MG63 (cell line): ENCODE measurements at places on chromosomes 1 and 21. TPM values are rescaled to one million over a fixed set of nuclear protein-coding genes. Genes with fewer than 3 reads are reported as not detected.

GRCh38 chr1:100851726-100852125 is 42.9 kb downstream of the EXTL2 start:
- no peak for DNase-seq

DNA sequence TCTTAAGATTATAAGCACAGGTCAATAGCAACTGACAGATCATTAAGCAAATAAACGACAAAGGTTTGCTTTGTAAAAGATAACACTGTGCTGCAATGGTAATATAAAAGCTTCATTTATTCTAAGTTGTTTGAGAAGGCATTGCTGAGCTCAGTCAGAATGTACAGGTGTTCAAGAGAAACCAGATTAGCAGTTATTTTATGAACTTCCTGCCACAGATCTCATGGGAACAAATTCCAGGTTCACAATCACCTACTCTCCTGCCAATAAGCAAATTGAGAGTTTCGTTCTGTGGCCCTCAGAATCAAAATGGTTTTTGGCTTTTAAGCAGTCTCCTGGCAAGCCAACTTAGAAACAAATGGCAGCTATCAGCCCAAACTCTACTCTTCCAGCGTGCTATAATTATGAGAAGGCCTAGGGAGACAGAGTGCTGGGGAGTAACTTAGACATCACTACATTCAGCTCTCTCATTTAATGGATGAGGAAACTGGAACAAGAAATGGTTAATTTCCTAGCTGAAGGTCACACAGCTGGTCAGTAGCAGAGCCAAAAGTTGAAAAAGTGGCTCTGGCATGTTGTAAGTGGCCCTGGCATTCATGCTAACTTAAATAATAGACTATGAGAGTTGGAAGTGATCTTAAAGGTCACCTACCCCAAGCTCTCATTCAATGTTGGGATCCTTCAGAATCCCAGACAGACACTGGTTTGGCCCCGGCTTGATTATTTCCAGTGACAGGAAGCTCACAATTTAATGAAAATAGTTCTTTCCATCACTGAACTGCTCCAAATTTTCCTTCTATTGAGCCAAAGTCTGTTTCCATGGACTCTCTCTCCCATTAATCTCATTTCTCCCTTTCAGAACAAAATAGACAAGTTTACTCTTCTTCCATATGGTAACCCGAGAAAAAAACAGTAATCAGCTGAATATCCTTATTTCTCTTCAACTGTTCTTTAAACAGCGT is 82.6 kb upstream of the EDEM3 start:
- DNase-seq, result no peak

- no peak for DNase-seq
Measured at GRCh38 chr1:216224233-216224632, 199.0 kb downstream of the USH2A start.

- DNase-seq, result no peak
Measured at GRCh38 chr21:37561941-37562919, 195.7 kb downstream of the DYRK1A start.

- DNase-seq, result peak; percentile 87
Measured at GRCh38 chr21:39312112-39313041, 1.1 kb downstream of the BRWD1 start.

GRCh38 chr1:87814573-87814972 is 485.9 kb downstream of the LMO4 start:
- DNase-seq, result peak; percentile 4

- no peak for DNase-seq
Measured at GRCh38 chr1:29865051-29865450, 628.7 kb downstream of the PTPRU start.

DNA sequence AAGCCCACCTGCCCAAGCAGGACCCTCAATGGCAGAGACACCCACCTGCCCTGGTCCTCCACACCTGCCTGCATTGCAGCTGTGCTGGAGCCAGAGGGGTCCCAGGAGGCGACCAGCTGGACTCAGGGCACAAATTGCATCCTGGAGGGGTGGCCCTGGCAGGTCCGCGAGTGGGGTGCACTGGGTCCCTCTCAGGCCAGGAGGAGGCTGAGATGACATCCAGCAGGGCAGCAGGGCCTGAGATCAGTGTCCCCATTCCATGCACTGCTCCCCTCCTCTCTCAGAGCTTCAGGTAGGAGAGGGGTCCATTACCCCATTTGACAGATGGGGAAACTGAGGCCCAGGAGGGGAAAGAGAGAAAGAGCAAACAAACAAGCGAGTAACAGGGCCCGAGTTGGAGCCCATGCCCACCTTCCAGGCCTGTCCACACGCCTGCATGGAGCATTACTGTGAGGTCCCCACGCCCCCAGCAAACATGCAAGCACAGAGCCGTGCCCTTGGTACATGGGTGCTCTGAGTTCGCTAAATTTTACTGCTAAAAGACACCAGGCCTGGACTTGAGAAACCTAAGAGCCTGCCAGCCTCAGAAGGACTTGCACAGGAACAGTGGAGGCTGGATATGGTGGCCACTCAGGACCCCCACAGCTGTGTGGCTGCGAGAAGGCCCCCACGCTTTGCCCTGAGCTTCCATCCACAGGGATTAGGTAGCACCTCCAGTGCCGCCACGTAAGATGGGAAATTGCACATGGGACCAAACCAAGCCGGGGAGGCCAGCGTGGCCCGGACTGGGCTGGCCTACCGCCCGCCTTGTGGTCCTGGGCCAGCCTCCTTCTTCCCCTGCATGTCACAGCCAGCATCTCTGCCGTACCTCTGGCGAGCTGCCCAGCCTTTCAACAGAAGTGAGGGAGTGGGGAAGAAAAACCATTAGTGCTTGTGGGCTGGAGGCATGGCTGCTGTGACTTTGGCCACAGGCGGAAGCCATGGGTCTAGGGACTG is 7.4 kb downstream of the WNT3A start:
- DNase-seq, result peak; percentile 65

DNA sequence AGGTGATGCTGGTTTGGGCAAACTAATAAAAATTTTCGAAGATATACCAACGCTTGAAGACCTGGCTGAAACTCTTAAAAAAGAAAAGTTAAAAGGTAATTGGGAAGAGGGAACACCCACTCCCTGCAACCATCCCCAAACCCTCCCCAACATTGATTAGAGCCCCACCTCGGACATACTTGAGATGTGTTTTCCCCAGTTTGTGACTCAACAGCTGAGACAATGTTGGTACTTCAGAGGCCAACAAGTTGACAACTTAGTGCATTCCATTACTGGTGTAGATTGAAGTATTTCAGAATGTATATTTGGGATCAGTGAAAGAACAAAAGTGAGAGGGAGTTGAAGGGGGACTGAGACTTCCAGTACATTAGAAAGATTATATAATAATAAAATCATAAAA is 5.1 kb downstream of the IFI16 start:
- DNase-seq, result no peak

GRCh38 chr21:20270365-20271055 is 727.7 kb upstream of the NCAM2 start:
- DNase-seq, result no peak

GRCh38 chr1:17631410-17631809 is 91.9 kb downstream of the ARHGEF10L start:
- no peak for DNase-seq

- no peak for DNase-seq
Measured at GRCh38 chr1:7120863-7121621, 335.8 kb downstream of the CAMTA1 start.

DNA sequence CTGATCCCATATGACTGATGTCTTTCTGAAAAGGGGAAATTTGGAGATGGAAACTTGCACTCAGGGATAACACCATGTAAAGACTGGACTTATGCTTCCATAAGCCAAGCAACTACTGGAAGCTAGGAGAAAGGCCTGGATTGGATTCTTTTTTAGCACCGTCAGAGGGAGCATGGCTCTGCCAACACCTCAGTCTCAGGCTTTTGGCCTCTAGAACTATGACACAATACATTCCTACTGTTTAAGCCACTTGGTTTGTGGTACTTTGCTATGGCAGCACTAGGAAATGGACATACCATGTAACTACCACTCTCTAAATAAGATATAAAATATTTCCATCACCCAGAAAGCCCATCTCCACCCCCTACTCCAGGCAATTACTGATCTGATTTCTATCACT is 139.7 kb downstream of the CYYR1 start:
- DNase-seq, result peak; percentile 3

DNA sequence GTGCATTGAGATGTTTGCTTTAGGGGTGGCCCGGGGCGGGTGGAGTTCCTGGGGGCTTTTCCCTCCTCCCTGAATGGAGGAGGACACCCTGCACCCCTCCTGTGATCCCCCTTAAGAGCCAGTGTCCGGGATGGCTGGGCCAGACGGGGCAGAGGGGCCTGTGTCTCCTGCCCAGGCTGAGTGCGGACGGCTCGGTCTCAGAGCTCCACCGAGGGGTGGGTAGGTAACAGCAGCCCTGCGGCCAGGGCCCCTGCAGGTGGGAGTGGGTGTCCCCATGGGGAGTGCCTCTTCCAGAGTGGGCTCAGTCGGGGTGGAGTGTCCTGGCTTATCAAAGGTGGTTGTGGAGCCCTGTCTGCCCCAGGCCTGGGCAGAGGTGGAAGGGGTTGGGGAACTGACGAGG is 23.1 kb downstream of the TP73 start:
- DNase-seq, result no peak

DNA sequence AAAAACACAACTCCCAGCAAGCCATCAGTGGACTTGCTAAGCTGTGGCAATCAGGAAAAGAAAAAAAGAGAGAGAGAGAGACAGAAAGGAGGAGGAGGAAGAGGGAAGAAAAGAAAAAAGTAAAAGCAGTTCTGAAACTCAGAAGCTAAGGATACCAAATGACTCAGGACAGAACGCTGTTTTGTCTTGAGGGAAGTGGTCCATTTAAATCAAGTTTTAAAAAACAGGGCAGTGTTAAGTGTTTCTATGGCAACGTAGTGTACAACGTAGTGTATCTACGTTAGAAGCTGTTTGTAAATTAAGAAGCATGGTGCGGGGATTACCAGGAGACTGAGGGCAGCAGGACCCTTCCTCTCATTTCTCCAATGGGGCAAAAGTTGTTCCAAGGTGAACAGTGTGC is 5.8 kb downstream of the ADORA3 start:
- DNase-seq, result no peak

DNA sequence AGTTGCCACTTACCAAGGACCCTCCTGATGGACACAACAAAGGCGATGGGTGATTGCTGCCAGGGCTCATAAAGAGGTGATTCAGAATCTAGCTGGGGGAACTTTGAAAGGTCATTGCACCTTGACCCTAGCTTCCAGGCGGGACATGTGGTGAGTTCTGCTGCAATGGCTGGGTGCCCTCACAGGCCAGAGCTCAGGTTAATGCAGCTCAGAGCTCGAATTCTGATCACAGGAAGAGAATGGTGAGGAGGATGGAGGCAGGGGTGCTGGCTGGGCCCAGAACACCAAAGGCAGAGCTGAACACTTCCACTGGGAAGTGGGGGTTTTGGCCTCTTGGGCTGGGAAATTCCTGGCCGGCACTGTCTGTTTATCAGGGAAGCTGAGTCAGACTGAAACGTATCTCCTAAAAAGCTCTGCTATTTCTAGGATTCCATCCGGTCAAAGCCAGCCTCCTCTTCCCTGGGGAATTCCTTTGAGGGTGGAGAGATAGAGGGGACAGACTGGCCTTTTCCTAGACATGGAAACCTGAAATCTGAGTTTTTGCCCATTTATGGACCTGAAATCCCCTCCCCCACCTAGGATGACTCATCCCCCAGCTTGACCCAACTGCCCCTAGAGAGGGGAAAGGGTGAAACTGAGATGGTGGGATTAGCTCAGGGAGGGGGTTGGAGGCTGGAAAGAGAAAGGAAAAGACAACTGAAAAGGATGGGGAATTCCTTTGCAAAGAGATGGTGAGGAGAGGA is 27.2 kb downstream of the NUAK2 start:
- peak; percentile 89 for DNase-seq

DNA sequence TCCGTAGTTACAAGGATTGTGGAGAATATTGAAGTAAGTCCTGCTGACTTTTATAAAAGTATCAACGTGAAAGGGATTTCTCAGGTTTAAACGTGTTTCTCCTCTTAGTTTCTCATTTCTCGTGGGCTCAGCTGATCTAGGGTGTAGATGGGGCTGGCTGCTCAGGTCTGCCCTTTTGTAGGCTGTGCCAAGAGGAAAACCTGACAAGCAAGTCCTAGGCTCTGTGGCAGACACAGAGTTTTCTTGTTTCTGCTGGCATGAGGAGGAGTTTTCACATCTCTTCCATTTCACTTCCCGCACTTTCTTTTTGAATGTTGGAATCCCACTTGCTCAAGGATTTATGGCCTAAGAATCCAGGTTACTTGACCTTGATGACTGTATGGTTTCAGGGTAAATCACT is 14.8 kb downstream of the VPS13D start:
- no peak for DNase-seq

GRCh38 chr1:170274131-170274501 is 128.4 kb downstream of the NTMT2 start:
- no peak for DNase-seq

DNA sequence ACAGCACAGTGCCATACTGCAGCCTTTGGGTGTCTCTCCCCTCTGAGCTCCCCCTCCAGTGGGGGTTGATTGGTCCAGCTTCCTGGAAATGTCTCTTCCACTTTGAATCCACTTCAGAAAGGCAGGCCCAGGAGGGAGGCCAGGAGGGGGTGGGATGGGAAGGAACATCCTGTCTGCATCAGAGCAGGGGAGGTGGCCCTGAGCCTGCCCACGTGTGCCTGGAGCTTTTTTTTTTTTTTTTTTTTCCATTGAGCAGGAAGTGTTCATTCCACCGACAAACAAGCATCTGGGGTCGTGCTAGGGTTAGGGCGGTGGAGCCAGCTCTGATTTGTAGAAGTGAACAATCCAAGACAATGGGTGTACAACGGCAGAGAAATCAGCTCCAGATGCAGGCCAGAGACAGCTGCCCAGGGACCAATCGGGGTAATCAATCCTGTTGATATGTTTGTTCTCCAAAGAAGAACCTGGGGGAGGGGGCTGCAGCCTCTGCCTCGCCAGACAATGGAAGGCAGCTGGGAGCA is 93.3 kb downstream of the SSBP3 start:
- DNase-seq, result peak; percentile 54

DNA sequence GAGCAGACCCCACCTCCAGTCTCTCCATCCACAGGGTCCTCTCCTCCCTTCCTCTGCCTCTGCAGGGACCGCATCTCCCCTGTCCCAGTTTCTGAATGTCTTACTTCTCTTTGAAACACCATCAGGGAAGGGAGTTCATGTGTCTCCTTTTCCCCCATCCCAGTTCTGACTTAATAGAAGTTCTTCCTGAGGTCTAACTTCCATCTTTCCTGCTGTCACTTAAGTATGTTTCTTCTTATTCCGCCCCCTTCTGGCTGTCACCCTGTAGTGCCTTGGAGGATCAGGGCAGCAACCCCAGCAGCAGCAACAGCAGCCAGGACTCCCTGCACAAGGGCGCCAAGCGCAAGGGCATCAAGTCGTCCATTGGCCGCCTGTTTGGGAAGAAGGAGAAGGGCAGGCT is 29.3 kb downstream of the MYOG start:
- no peak for DNase-seq

GRCh38 chr1:64282351-64282750 is 78.9 kb downstream of the UBE2U start:
- DNase-seq, result no peak

The CRNN gene
- not detected in 2 replicates for total RNA-seq

The TEDDM1 gene
- not detected in 2 replicates for total RNA-seq

The KRTAP20-2 gene
- not detected in 2 replicates for total RNA-seq

The FMO5 gene
- total RNA-seq, result not detected in 2 replicates

The NBPF20 gene
- 0.52 and 1.9 TPM in 2 replicates for total RNA-seq

The B4GALT2 gene
- 62.1 and 95.8 TPM in 2 replicates for total RNA-seq

The OR2T6 gene
- total RNA-seq, result not detected in 2 replicates

The EXO5 gene
- total RNA-seq, result 5.2 TPM in 2 replicates

The LYPLAL1 gene
- 21.5 and 24.4 TPM in 2 replicates for total RNA-seq

The F13B gene
- total RNA-seq, result 1.3 TPM in 1 of 2 replicates, not detected in the other
